ENCODE measurements at places on chromosomes 6 and 20. TPM values are rescaled to one million over a fixed set of nuclear protein-coding genes. Genes with fewer than 3 reads are reported as not detected.

Gene PRPH2
- total RNA-seq, result 2.4 TPM

Gene CEP250
- total RNA-seq, result 39.1 TPM

DNA sequence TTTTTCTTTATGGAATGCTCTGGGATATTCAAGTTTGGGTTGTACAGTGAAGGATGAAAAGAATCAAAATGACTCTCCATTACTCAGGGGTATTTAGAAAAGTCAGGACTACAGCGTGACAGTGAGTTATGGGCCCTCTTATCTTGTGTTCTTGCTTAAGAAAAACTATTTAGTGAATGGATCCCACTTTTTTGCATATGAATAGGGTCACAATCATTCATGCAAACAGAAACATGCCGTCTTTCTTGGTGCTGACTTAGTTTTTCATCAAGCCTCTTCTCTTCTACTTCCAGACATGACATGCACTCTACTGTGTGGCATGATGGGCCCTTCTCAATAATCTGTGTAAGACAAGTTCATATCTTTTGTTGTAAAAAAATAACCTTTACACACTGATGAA is 488.4 kb upstream of the MMS22L start:
- no peak for DNase-seq

DNA sequence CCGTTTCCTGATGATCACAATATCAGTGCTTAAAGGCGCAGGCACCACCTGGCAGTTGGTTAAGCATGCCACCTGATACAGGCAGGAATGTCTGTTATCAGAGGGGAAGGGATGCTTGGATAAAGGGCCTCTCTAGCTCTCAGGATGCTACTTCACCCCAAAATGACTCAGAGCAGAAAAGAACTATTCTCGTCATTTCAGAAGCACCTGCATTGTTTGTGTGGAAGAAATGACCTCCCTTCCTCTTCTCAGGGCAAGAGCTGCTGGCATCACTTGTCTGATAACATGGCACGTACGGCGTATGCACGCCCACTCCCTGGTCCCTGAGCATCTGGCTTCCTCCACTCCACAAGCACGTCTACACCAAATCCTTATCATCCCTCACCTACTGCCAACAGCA is 47.3 kb downstream of the ATP9A start:
- no peak for DNase-seq

Gene SIRPD
- total RNA-seq, result not detected

DNA sequence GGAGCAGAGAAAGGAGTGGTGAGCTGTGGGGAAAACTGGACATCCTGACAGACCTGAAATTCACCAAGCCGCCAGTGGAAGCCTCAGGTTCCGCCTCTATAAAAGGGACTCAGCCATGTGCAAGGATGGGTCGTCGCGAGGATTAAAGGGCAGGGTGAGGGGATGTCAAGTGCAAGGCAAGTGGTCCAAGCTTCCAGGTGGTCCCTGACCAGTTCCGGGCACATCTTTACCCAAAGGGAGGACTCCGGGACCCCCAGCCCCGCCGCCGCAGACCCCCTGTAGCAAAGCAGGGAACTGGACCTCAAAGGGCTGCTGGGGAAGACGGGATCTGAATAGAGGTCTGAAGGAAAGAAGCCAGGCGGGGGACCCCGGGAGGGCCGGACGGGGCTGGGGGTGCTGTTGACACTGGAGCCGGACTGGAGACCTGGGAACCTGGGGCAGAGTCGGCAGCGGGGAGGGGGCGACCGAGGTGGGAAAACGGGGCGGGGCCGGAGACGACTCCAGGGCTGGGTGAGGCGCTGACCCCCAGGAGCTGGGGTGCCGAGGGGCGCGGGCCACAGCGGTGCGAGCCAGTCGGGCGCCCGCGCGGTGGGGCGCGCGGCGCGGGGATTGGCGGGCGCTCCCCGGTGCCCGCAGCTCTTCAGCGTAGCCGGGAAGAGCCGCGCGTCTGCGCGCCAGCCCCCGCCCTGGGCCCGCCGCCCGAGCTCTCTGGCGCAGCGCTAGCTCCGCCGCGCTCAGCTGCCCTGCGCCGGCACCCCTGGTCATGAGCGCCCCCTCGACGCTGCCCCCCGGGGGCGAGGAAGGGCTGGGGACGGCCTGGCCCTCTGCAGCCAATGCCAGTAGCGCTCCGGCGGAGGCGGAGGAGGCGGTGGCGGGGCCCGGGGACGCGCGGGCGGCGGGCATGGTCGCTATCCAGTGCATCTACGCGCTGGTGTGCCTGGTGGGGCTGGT is at the start of gene SSTR4:
TSS of gene SSTR4 (plus strand) at position 592 of the 951 bp plus-strand sequence. CDS start at position 764, 172 bp downstream.
- DNase-seq, result peak; percentile 40

DNA sequence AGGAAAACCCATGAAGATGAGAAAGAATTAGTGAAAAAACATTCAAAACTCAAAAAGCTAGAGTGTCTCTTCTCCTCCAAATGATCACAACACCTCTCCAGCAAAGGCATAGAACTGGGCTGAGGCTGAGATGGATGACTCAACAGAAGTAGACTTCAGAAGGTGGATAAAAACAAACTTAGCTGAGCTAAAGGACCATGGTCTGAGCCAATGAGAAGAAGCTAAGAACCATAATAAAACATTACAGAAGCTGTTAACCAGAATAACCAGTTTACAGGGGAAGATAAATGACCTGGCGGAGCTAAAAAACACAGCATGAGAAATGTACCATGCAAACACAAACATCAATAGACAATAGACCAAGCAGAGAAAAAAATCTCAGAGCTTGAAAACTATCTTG is 904.1 kb upstream of the MANEA start:
- DNase-seq, result no peak

Gene PTK7
- 11.0 TPM for total RNA-seq

Data from sciatic nerve (tissue), 2 donors.